RKO (cell line): ENCODE measurements at places on chromosomes 13 and 19.

- DNase-seq = no peak
These were observed 214.7 kb downstream of the POSTN start for GRCh38 chr13:37383856-37384370.

GRCh38 chr19:38534574-38534973 is 83.2 kb downstream of the MAP4K1 start:
- no peak for DNase-seq

GRCh38 chr19:32373585-32374295 is 28.3 kb downstream of the ZNF507 start:
- peak; percentile 99 for DNase-seq

GRCh38 chr19:24060687-24061356 is 26.2 kb upstream of the ZNF254 start:
- DNase-seq = peak; percentile 57

DNA sequence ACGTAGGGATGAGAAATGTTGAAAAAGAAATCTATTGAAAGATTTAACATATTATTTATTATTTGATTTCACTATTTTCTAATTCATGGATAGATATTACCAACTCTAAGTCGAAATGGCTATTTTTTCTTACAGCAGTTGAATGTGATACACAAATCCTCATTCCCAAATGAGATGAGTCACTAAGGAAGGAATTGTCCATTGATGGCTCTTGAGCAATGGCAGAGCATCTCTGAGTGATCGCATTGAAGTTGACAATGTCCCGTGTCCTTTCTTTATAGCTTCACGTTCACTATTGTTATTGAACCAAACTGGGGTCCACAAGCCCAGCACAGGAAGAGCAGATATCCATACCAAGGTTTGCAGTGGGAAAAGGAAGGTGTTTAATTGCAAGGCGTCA is 648.3 kb upstream of the SPRY2 start:
- DNase-seq = no peak

- DNase-seq = no peak
These were observed 41.3 kb downstream of the ARHGEF7 start for GRCh38 chr13:111156421-111156820.

DNA sequence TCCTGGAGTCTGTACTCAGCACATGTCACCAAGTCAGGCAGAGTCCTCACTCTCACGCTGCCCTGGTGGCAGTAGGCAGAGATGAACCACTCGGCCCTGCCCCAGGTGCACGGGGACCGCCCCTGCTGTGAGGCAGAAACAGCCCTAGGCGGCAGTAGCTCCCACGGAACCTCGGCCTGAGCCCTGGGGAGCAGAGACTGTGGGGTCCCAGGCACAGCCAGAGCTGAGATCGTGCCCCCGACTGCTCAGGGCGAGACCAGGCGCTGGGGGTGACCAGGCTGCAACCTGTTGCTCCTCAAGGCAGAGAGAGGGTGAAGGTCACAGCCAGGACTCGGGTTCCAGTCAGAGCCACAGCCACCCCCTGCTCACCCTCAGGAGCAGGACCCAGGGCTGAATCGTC is 34.9 kb downstream of the AP1M1 start:
- no peak for DNase-seq

DNA sequence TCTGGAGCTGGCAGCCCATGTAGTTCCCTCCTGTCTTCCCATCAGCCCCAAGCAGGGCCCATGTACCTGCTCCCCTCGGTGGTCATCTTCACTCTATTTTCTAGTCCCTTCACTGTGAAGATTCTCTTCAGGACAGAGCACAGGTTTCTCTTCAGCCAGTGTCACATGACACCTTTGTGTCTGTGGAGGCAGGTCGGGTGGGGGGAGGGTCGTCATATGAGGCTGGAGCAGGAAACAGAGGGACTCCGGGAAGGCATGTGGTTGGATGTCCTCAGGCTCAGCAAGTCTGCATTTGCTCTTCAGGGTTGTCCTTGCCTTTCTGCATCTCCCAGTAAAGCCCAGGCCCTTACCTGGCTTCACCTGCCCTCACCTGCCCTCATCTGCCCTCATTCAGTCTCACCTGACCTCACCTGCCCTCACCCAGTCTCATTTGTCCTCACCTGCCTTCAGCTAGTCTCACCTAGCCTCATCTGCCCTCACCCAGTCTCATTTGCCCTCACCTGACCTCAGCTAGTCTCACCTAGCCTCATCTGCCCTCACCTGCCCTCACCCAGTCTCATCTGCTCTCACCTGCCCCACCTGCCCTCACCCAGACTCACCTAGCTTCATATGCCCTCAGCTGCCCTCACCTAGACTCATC is 120.3 kb downstream of the ZDHHC20 start:
- DNase-seq = no peak

- DNase-seq = no peak
These were observed 1192.2 kb downstream of the EFNB2 start for GRCh38 chr13:105343134-105343806.

DNA sequence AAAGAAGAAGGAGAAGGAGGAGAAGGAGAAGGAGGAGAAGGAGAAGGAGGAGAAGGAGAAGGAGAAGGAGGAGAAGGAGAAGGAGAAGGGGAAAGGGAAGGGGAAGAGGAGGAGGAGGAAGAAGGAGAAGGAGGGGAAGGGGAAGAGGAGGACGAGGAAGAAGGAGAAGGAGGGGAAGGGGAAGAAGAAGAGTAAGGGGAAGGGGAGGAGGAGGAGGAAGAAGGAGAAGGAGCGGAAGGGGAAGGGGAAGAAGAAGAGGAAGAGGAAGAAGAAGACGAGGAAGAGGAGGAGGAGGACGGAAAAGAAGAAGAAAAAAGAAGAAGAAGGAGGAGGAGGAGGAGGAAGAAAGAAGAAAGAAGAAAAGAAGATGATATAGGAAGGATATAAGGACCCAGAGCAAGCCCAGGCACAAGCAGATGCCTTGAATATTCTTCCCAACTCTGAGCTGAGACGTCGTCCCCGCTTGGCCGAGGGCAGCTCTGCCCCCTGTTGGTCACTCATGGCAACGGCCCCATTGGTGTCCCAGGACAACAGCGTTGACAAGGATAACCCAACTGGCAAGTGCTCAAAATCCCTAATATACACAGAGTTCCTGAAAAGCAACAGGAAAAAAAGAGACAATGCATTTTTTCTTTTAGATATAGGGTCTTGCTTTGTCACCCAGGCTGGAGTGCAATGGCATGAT is 30.6 kb upstream of the IGSF23 start:
- no peak for DNase-seq

DNA sequence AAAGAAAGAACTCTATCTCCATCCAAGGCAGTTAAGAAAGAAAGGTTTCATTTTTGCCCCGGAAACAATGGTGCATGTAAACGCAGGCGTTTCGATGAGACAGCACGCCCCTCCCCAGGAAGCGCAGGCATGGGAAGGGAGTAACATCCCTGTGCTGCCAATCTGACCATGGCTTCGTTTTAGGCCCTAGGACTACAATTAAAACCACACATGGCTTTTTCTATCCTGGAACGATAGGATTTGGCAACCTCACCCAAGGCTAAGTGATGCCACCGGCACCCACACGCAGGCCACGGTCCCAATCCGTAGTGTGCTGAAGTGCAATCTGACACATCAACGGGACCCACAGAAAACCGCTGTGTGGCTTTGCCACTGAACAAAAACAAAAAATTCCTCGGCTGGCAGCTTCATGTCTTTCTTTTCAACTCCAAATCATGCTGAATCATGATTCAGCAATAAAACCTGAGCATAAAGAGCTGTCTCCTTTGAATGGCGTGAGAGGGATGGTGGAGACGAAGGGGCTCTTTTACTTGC is 24.2 kb downstream of the RANBP3 start:
- DNase-seq = no peak

DNA sequence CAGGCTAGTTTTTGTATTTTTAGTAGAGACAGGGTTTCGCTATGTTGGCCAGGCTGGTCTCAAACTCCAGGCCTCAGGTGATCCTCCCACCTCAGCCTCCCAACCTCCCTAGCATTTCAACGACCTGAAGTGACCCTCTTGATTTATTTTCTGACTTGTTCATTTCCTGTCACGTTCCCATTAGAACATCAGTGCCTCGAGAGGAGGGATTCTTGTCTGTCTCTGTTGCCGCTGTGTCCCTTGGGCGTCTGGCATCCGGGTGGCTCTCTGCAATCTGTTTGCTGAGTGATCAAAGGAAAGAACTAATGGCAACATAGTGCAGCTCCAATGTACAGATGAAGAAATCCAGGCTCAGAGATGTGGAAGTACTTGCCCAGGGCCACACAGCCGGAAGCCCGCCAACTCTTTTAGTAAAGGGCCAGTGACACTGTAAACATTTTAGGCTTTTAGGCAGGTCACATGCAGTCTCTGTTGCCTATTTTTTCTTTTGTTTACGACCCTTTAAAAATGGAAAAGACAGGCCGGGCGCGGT is 47.5 kb downstream of the NFIC start:
- no peak for DNase-seq

DNA sequence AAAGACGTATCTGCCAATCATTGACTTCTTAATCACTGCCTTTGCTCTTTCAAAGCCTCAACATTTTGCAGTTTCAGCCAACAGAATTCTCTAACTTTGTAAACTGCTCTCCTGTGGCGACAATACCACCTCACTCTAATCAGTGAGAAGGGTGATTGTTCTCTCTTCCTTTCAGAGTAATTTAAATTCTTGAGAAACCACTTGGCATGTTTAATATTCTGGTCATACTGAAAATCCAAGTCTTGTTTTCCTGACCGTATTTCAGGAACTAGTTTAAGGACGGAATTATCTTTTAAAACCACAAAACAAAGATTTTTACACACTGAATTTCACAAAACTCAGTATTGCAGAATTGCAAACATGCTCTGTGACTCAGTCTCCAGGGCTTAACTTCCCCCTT is 5.2 kb upstream of the CDC16 start:
- DNase-seq = no peak

DNA sequence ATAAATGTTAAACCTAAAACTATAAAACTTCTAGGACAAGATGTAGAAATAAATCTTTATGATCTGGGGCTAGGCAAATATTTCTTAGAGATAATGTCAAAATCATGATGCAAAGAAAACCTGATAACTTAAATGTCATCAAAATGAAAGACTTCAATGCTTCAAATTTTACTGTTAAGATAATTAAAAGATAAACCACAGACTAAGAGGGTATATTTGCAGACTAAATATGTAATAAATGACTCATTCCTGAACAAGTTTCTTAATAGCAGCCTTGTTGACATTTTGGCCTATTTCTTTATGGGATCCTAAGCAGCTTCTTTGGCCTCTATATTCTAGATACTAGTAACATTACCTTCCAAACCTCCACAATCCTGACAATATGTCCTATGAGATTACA is 2878.3 kb upstream of the PCDH20 start:
- no peak for DNase-seq

- DNase-seq = no peak
These were observed 3.6 kb downstream of the NACC1 start for GRCh38 chr19:13121551-13122274.

DNA sequence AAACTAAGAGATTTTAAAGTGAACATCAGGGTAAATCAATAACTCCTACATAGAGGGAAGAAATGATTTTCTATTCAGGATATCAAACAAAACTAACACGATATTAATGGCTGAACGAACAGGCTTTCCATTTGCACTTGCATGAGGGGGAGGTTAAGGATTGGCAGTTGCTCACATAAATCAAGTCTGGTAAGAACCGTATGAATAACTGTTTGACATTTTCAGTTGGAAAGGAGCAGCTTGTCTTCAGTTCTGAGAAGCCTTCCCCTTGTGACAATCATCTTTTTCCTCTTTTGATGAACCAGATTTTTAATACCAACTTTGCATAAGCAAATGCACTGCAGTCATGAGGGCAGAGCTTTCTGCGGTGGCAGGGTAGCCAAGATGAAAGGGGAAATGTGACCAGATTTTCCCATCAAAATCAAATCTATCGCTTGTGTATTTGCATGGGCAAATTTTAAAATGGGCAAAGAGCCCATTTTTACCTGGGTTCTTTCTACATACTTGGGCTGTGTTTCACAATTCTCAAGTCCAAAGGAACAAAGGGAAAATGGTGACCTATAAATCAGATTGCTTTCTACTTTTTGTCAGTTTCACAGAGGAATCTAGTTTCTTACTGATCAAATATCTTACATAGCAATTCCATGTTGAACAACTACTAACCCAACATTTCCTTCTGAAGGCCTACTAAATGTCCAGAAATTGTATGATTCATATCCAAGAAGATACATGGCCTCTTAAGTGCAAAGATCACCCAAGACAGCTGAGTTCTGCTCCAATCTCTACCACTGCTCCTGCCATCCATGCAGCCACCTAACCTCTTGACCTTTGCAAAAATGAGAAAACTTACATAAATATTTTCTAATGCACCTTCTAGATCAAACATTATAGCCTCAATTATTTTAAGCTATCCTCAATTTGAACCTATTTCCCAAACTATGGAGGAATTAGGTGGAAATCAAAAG is 249.6 kb downstream of the OXGR1 start:
- DNase-seq = no peak

DNA sequence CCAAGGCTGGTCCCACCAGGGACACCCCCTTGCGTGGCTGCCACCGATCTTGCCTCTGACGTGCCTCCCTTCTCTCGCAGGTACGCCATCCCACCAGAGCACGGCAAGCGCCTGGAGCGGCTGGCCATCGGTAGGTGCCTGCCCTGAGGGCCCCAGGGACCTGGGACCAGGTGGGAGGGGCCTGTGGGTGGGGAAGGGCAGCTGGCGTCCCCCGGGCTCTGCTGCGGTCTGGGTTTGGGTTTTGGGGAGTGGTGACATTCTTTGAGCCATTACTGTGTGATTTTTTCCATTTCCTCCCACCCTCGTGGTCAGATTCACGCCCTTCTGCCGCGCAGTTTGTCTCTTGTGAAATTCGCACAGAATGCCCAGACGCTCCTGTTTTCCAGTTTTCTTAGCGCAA is 102.0 kb downstream of the KDM4B start:
- no peak for DNase-seq

DNA sequence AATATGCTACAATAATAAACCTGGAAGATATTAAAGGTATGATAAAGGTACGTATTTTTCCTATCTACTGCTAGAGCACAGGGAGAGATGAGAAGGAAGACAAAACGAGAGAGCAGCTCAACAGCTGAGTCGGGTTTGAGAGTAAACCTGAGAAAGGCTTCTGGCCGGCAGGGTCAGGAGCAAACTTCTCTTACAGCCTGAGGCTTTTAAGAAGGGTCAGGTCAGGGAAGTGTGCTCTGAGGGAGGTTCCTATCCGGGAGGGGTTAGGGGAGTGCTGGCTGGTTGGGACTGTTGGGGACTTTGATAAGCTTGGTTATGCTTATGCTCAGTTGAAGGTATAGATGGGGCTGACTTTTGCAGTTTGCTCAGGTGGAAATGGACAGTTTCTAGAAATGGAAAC is 77.7 kb upstream of the PRR20A start:
- no peak for DNase-seq

GRCh38 chr19:39046037-39046821 is 13.9 kb upstream of the FBXO27 start:
- DNase-seq = peak; percentile 79

GRCh38 chr19:677201-677600 is 1.0 kb downstream of the FSTL3 start:
- DNase-seq = peak; percentile 79

GRCh38 chr13:40064154-40065097 is 409.0 kb downstream of the COG6 start:
- DNase-seq = peak; percentile 6

- DNase-seq = no peak
These were observed 8.3 kb upstream of the MTRF1 start for GRCh38 chr13:41271456-41272285.
